ENCODE measurements at places on chromosomes 11 and 22. TPM values are rescaled to one million over a fixed set of nuclear protein-coding genes. Genes with fewer than 3 reads are reported as not detected.

DNA sequence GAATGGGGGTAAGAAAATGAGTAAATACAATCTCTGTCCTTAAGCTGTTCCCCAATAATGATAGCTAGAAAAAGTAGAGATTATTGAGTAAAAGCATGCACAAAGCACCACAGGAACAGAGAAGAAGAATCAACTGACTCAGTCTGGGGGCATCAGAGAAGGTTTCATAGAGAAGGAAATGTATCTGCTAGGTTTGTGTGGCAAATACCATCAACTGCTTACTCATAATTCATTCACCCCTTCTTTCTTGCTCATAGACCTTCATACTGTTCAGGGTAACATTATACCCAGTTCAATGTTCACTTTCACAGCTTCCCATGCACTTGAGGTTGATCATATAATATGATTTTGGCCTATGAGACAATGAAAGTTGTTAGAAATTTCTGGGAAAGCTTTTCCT, 85.2 kb upstream of the SCUBE2 start:
- H3K27me3 ChIP-seq = no peaks in the 10 kb centered on the region
- H3K27ac ChIP-seq = no peak overlapping the region
- no peak for DNase-seq

- H3K27ac ChIP-seq = no peak overlapping the region
- H3K4me1 ChIP-seq = peaks cover 9% of the 10 kb centered on the region
- no peak for DNase-seq
- H3K36me3 ChIP-seq = peaks cover 48% of the 10 kb centered on the region
These were observed 4.5 kb upstream of the MAPK8IP1 start for GRCh38 chr11:45880772-45881570.

Gene GGT5
- not detected for total RNA-seq

DNA sequence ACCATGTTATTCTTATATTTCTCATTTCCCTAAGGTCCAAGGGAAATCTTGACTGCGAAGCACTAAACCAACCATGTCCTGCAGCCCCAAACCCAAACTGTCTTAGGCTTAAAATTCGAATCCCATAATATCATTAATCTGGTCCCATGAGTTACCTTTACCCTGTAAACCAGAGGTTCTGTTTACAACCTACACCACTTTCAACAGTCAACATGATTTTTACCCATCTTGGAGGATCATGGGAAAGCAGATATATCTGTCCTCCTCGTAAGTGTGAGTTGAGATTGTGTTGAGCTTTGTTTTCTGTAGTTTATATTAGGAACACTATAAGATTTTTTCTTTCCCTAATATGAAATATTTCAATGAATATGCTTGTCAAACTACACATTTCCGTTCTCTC, 6.4 kb downstream of the PRPF19 start:
- DNase-seq = no peak
- no peak overlapping the region for H3K27ac ChIP-seq
- no peak overlapping the region for H3K4me3 ChIP-seq
- H3K27me3 ChIP-seq = no peaks in the 10 kb centered on the region

DNA sequence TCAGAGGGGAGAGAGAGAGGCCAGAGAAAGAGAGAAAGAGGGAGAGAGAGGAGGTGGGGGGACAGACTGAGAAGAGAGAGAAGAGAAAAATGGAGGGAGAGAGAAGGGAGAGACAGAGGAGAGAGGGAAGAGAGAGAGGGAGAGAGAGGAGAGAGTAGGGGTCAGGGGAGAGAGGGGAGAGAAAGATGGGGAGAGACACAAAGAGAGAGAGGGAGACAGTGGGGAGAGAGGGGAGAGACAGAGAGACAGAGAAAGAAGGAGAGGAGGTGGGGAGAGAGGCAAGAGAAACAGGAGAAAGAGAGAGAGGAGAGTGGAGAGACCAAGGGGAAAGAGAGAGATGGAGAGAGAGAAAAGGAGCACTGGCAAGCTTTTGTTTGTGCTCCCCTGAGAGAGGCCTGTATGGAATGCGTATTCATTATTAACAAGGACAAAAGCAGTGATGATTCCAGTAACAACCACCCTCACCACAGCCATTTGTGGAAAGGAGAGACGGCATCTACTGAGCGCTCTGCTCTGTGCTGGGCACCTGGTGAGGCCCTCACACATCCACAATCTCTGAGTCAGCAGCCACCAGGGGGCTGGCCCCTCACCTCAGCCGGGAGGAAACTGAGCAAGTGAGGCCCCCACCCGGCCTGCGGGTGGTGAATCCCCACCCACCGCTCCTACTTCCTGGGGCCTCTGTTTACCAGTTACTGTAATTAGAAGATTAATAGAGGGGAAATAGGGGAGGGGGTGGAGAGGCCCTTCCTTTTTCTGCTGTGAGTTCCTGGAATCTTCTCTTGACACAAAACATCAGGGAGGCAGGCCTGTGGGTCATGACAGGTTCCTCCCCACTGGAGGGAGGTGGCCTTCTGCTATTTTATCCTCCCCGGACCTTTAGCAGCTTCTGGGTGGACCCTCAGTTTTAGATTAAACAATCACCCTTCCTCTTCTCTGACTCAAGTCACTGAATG, 14.6 kb upstream of the MIAT start:
- no peaks in the 10 kb centered on the region for H3K27me3 ChIP-seq
- peak overlapping the region; percentile 61 for H3K4me3 ChIP-seq
- H3K4me1 ChIP-seq = peaks cover 60% of the 10 kb centered on the region
- peak; percentile 92 for DNase-seq
- peak overlapping the region; percentile 78 for H3K27ac ChIP-seq

GRCh38 chr22:27377501-27378295, 423.9 kb downstream of the MN1 start:
- H3K4me3 ChIP-seq = no peak overlapping the region
- no peaks in the 10 kb centered on the region for H3K4me1 ChIP-seq
- no peak overlapping the region for H3K27ac ChIP-seq
- H3K27me3 ChIP-seq = no peaks in the 10 kb centered on the region

- H3K4me3 ChIP-seq = no peak overlapping the region
- H3K27ac ChIP-seq = no peak overlapping the region
- peaks cover 19% of the 10 kb centered on the region for H3K27me3 ChIP-seq
- no peak for DNase-seq
- peaks cover 51% of the 10 kb centered on the region for H3K4me1 ChIP-seq
These were observed 251 bp downstream of the SHISA8 start for GRCh38 chr22:41914611-41915034.

Gene TRIM5
- total RNA-seq = 15.2 TPM

Gene HSCB
- total RNA-seq = 4.9 TPM

GRCh38 chr22:30837531-30837930, 131.0 kb downstream of the MORC2 start:
- DNase-seq = no peak
- H3K4me3 ChIP-seq = no peak overlapping the region
- H3K27me3 ChIP-seq = peaks cover 4% of the 10 kb centered on the region
- no peaks in the 10 kb centered on the region for H3K36me3 ChIP-seq
- no peak overlapping the region for H3K27ac ChIP-seq

GRCh38 chr11:67320691-67321090, 17.4 kb downstream of the SSH3 start:
- H3K27me3 ChIP-seq = peaks cover 2% of the 10 kb centered on the region
- H3K27ac ChIP-seq = no peak overlapping the region
- H3K4me1 ChIP-seq = peaks cover 15% of the 10 kb centered on the region
- H3K36me3 ChIP-seq = no peaks in the 10 kb centered on the region
- H3K4me3 ChIP-seq = no peak overlapping the region

GRCh38 chr22:32219026-32219425, 14.2 kb upstream of the RFPL2 start:
- no peak for DNase-seq
- peaks cover 5% of the 10 kb centered on the region for H3K27me3 ChIP-seq
- no peaks in the 10 kb centered on the region for H3K4me1 ChIP-seq
- H3K36me3 ChIP-seq = no peaks in the 10 kb centered on the region
- no peak overlapping the region for H3K4me3 ChIP-seq

GRCh38 chr11:85751724-85752123, 59.2 kb downstream of the SYTL2 start:
- H3K4me1 ChIP-seq = peaks cover 70% of the 10 kb centered on the region
- no peaks in the 10 kb centered on the region for H3K36me3 ChIP-seq
- H3K4me3 ChIP-seq = peak overlapping the region; percentile 78
- H3K27me3 ChIP-seq = no peaks in the 10 kb centered on the region

GRCh38 chr11:65866509-65867283, 5.9 kb downstream of the EFEMP2 start:
- DNase-seq = no peak
- H3K4me1 ChIP-seq = peaks cover 9% of the 10 kb centered on the region
- H3K36me3 ChIP-seq = peaks cover 41% of the 10 kb centered on the region

- H3K4me1 ChIP-seq = no peaks in the 10 kb centered on the region
- no peak for DNase-seq
- no peak overlapping the region for H3K27ac ChIP-seq
These were observed 20.9 kb downstream of the ALKBH3 start for GRCh38 chr11:43901551-43901950.

DNA sequence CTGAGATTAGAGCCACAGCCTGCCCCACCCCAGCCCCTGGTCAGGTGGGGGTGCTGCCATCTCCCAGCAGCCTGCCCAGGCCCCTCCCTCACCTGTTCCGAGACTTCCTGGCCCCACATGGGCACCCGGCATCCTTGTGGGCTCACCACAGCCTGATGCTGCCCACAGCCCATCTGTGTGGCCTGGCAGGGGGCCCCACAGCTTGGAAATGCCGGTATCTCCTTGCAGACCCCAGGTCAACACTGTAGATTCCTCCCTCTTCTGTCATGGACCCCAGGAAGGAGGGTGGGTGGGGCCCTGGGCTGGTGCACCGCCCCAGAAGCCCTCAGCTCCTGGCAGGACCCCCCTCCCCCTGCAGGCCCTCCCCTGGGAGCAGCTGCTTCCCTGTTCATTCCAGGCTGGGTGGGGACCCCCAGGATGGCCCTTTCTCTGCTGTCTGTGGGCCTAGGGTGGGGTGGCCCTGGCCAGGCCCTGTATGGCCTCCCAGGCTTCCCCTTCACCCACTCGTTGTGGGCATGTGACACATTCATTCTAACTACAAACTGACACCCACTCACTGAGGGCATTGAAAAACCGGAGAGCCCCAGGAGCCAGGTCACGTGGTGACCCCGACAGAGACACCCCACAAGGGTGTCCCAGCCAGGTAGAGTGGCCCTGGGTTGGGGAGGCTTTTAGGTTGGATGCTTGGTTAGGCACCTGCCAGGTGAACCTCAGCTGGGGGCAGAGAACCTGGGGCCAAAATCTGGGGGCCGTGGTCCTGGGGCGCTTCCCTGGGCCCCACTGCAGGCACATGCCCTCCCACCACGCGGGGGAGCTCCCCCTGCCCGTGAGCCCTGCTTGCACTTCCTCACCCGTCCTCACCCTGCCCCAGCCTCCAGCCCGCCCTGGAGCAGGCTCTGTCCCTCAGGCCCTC, 44.1 kb upstream of the CCDC188 start:
- no peak for DNase-seq
- no peaks in the 10 kb centered on the region for H3K27me3 ChIP-seq
- H3K36me3 ChIP-seq = no peaks in the 10 kb centered on the region
- no peak overlapping the region for H3K4me3 ChIP-seq

Gene NRXN2
- 0.42 TPM for total RNA-seq

Gene DRAP1
- total RNA-seq = 82.8 TPM

Gene FOLR3
- not detected for total RNA-seq

Gene KLHDC7B
- total RNA-seq = 5.9 TPM

DNA sequence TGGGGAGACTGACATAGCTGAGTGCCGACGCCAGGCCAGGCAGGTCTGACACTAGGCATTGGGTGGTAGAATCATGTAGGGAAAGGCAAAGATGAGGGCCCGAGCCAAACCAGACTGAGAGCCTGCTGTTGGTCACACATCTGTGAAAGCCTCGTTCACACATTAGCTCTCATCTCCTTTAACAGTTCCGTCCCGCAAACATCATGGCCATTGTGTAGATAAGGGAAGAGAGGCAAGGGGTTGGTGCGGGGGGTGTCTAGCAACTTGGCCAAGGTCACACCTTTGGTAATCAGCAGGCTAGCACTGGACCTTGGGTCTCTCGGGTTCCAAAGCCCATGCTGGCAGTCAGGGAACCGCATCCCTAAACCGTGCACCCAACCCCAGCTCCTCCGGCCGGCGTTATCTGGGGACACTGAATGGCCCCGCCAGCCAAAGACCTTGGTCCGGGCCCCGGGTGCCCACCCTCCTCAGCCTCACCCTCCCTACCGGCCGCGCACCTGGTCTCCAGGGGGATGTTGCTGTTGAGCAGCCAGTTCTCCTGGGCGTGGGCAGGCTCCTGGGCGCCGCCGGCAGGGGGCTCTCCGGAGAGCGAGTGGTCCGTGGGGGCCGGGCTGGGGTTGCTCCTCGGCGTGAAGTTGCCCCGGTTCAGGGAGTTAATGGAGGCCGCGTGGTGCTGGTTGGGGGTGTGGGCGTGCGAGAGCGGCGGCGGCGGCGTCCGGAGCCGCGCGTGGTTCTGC, 328.3 kb upstream of the NARS2 start:
- no peak overlapping the region for H3K27ac ChIP-seq
- H3K4me3 ChIP-seq = no peak overlapping the region
- no peaks in the 10 kb centered on the region for H3K4me1 ChIP-seq
- H3K36me3 ChIP-seq = no peaks in the 10 kb centered on the region

Gene MIAT
- 305 TPM for total RNA-seq

- no peak for DNase-seq
- peaks cover 10% of the 10 kb centered on the region for H3K4me1 ChIP-seq
- peak overlapping the region; percentile 28 for H3K27ac ChIP-seq
- peak overlapping the region; percentile 95 for H3K4me3 ChIP-seq
- H3K27me3 ChIP-seq = no peaks in the 10 kb centered on the region
These were observed 530 bp downstream of the BBS1 start for GRCh38 chr11:66510990-66511339.

Gene OR4A15
- not detected for total RNA-seq

- H3K4me1 ChIP-seq = no peaks in the 10 kb centered on the region
- DNase-seq = no peak
- no peak overlapping the region for H3K4me3 ChIP-seq
- peaks cover 1% of the 10 kb centered on the region for H3K27me3 ChIP-seq
- H3K36me3 ChIP-seq = no peaks in the 10 kb centered on the region
These were observed 137.8 kb upstream of the PDGFD start for GRCh38 chr11:104301776-104302175.

DNA sequence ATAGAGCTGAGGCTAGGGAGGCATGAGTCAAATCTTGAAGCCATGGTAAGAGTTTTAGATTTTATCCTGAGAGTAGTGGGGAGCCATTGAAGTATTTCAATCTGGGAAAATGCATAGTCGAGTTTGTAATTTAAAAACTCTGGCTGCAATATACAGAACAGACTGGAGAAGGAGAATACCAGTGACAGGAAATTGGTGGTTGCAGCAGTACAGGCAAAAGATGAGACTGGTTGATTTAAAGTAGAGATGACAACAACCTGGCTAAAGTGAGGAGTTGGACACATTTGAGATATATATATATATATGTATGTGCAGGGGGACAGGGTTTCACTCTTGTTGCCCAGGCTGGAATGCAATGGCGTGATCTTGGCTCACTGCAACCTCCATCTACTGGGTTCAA, 6.2 kb downstream of the HORMAD2 start:
- no peaks in the 10 kb centered on the region for H3K27me3 ChIP-seq
- no peak for DNase-seq
- no peak overlapping the region for H3K27ac ChIP-seq
- no peaks in the 10 kb centered on the region for H3K4me1 ChIP-seq
- no peaks in the 10 kb centered on the region for H3K36me3 ChIP-seq

Gene KRTAP5-11
- total RNA-seq = not detected
